GM19239 (cell line): ENCODE measurements at places on chromosomes 1 and 21.

DNA sequence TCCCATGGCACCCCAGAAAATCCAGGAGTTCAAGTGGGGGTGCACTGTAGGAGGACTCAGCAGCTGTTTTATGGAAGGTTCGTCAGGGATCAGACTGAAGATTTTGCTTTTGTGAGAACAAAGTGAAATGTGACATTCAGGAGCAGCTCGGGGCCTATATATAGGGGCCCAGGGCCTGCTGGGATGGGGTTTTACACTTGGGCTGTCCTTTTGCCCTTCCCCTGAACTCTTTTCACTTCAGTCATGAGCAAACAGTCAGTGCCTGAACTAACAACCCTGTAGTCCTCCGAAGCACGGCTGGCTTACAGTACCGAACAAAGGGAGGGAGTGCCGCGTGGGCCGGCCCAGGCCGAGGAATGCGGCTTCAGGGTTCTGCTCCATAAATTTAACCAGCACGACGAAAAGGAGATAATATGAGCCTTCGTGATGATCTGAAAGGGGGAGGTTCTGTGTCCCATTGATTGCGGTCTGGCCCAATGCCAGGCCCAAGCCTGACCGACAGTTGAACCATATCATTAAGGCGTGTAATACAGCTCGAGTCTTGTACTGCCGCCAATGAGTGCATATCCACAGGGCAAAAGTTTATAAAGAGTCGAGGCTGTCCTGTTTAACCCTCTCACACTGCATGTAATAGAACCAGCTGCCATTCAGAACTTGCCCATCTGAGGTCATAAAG lies 139.9 kb downstream of the DHRS3 start:
- no peak for DNase-seq

- DNase-seq: no peak
These were observed 116.5 kb upstream of the C1orf174 start for GRCh38 chr1:4016351-4017130.

- DNase-seq: no peak
These were observed 56.4 kb downstream of the ADAMTS1 start for GRCh38 chr21:26788790-26789189.

DNA sequence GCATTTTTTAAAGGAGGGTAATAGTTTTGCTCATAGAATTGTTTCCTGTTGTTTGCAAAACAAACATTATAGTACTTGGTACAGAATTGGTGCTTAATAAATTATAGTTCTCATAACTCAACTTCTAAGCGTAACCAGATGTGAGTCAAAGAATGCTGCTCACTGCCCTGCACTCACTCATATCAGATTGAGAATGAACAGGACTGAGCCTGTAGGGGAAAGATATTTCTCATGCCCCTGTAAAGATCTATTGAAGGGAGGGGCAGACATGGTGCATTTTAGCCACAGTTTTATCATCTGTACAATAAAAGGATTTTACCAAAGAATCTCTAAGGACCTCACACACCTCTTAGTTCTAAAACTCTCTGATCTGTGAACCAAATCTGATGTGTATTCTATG lies 358.5 kb downstream of the SEC16B start:
- no peak for DNase-seq

- no peak for DNase-seq
These were observed 5.5 kb downstream of the STK40 start for GRCh38 chr1:36380143-36380619.

DNA sequence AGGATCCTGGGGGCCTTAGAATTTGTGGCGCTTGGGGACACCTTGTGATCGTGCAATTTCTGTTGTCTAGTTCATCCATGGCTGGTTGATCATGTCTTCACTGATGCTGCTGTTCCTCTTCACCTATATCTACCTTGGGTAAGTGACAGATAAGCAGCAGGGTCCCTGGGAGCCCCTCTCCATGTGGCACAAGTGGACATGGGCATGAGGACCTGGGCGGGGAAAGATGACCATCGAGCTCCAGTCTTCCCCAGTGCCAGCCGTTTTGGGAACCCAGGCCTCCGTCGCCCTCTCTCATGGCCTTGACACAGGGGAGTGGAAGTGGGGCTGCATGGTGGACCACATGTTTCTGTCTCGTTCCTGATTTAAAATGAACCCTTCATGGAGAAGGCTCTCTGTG lies 17.6 kb downstream of the PSEN2 start:
- no peak for DNase-seq

DNA sequence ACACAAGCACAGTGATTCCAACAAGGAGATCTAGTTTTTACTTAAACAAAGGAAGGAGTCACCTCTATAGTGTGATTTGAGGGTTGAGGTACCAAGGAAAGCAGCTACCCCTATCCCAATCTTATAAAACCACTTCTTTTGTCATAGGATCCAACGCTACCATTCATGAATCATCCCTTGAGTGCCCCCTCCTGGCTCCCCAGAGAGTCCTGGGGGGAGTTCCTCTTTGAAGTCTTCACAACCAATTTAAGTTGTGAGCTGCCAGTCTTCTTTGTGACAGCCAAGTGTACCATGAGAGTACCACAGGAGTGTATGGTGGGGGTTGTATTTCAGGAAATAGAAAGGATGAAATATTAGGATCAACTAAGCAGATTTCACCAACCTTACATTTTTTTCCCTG lies 39.1 kb upstream of the NHLH2 start:
- no peak for DNase-seq

DNA sequence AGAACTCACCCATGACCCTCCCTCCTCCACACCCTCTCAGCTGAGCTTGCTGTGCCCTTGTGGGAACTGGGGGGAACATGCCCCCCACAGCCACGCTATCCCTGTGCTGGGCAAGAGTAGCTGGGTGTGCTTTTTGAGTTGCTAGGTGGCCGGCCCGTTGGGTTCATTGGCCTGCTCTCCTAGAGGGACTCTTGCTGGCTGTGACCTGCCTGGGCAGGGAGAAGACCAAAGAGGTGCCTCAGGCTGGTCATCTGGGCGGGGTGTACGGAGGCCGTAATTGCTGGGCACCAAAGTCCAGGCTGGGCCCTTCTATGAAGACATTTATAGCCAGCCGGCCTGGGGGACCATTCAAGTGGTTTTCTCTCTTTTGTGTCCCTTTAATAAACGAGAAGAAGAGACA lies 138.3 kb upstream of the ZBTB40 start:
- no peak for DNase-seq

DNA sequence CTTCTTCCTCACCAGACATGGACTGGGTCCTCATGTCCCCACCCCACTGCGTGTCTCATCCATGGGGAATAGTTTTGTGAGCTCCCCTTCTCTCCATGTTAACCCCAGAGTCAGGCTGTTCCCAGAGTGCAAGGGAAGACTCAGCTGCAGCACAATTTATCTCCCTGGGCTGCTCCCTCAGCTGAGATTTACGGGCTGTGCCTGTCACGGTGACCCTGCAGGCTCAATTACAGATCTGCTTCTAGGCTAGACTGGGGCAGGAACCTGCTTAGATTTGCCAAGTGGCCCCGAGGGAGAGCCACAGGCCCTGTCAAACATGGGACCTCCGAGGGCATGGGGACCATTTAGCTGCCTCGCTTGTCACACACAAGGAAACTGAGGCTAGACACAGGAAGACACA lies 37.8 kb downstream of the CDCP2 start:
- DNase-seq: no peak

GRCh38 chr1:52677076-52677806 lies 20.9 kb downstream of the COA7 start:
- DNase-seq: no peak

- DNase-seq: no peak
These were observed 17.8 kb downstream of the C1orf116 start for GRCh38 chr1:207014728-207015127.

DNA sequence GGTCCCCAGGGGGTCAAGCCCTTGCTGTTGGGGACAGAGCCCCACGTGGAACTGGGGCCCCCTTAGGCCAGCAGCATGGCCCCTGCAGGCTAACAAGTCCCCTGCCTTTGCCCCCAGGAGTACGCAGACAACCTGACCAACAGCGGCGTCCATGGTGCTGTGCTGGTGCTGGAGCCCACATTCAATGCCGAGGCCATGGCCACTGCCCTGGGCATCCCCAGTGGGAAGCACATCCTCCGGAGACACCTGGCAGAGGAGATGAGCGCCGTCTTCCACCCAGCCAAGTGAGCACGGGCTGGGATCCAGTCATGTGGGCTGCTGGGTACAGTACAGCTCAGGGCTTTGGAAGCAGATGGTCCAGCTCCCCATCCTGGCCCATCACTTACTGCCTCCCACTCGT lies 49.6 kb upstream of the TMEM51 start:
- DNase-seq: no peak

- DNase-seq: no peak
These were observed 2.3 kb downstream of the PCNT start for GRCh38 chr21:46326110-46326703.

- DNase-seq: no peak
These were observed 1.5 kb downstream of the TRIM62 start for GRCh38 chr1:33180226-33180910.

GRCh38 chr21:33931799-33932390 lies 16.3 kb upstream of the ATP5PO start:
- no peak for DNase-seq

GRCh38 chr1:40919475-40920011 lies 57.4 kb upstream of the CITED4 start:
- no peak for DNase-seq

GRCh38 chr1:226731257-226731893 lies 7.7 kb downstream of the ITPKB start:
- DNase-seq: no peak
